ENCODE measurements at places on chromosomes 3 and 15.
A peak's percentile ranks its signal among the peaks of the same experiment; 100 is the strongest.

GRCh38 chr3:64152086-64152485 lies 73.2 kb downstream of the PRICKLE2 start:
- peak; percentile 19 for DNase-seq

DNA sequence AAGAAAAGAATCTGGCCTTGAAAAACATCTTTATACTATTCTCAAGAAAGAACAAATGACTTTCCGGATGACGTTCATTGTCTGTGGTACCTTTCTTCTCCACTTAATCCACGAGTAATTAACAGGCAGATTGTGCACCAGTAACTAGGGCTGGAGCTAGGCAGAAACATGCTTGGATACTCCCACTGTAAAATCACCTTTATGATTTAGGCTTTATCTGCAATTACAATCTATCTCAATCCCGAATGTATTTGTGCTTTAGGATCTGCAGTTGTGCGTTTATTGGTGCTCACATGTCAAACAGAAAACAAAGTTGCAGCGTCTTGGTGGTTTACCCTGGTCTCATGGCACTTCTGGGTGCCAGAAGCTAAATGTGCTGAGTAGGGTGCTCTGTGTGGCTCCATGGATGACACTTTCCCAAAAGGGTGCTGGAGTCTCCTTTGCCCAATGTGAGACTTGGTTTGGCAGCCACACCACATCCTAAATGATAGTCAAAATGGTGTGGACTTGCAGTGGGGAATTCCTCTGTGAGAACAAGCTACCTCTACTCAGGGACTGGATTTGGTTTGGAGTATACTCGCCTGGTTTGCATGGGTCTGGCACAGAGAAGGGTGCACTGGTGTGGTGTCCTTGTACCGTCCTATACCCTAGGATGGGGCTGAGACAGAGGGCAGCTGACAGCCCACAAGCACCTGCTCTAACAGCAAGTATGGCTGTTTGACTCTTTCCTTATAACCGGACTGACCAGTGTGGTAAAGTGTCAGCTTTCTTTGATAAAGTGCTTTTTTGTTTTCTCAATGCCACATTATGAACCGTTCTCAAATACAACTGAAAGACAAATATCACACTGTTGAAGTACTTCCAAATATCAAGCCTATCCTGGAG lies 7.7 kb downstream of the SERP1 start:
- no peak for DNase-seq

GRCh38 chr3:14144423-14145075 lies 19.7 kb downstream of the TMEM43 start:
- peak; percentile 93 for DNase-seq

DNA sequence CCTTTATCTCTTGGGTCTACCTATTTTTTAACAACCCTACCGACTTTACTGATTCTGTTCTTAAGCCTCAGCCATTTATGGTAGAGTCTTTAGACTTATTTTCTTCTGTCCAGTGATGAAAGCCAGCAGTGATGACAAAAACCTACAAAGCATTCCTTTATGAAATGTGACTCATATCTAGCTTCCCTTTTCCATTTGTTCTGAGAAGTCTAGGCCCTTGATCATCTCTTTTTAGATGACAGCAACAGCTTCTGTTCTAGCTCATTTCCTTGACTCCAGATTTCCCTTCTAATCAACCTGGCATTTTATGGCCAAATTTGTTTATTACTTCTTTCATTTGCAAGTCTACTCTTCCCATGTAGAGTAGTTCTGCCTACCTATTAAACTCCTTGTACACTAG lies 36.1 kb downstream of the CFAP44 start:
- DNase-seq = no peak

GRCh38 chr15:74317820-74318375 lies 49.5 kb downstream of the CYP11A1 start:
- DNase-seq = no peak

- DNase-seq = no peak
Observed at GRCh38 chr3:185582871-185583270, 3.2 kb upstream of the SENP2 start.

DNA sequence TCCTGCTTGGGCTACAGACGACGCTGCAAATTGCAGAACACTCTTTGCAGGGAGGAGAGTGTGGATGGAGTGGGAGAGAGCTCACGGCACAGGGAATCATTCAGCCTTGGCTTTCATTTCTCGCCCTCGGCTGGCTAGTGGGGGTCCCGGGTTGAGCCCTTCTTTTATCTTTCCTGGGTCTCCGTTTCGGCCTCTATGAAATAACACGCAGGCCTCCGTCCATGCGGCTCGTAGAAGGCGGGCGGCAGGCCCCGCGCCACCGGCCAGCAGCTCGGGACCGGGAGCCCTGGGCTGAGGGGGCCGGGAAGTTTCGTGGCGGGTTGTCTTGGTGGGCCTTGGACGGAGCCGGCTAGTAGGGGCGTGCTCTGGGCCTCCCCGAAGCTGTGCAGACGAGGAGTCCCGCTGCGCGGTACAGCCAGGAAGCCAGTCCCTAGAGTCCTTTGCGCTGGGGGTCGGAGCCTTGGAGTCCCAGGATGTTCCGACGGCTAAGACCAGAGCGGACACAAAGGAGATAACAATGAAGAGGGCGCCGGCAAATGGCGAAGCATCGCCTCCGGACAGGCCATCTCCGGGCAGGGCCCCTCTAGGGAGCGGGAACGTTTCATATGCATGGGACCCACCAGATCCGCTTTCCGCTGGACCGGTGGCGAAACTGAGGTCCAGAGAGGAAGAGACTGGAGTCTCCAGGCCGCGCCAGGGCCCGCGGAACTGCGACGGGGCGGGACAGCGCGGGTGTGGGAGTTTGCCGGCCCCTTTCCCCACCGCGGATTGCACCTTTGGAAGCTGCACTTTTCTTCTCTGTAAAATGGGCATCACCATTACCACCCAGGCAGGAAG lies 4.3 kb downstream of the RNU6-1 start:
- DNase-seq = no peak

GRCh38 chr3:69856965-69857705 lies 117.9 kb downstream of the MITF start:
- DNase-seq = no peak

- DNase-seq = no peak
Observed at GRCh38 chr3:188817103-188817934, 354.5 kb upstream of the TPRG1 start.

DNA sequence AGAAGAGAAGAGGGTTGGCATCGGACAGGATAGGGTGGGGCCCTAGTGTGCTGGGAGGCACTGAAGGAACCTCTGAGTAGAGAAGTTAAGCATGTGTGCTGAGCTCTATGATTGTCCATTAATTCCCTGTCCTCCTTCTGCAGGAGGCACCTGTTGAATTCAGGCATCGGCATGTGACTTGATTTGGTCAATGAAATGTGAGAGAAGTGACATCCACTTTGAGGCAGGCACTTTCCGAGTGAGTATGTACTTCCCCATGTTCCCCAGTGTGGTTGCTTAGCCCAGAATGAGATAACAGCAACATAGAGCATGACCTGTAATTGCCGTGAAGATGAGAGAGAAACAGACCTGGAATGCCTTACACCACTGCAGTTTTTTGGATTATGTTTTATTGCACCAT lies 224.8 kb downstream of the RPLP1 start:
- no peak for DNase-seq

DNA sequence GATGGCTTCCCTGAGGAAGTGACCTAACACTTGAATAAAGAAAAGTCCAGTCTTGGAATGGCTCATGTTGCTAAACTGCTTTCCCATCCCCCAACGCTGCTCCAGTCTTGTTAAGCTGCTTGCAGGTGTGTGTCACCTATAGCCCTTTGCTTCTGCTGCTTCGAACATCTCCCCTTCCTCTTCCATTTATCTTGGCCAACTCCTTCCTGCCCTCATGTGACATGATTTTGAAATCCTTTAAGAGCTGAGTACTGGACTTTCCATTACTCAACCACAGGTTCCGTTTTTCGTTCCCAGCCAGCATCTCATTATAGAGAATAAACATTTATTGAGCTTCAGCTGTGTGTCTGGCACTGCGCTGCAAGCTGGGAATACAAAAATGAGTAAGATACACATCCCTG lies 1.7 kb downstream of the ATG7 start:
- DNase-seq = no peak

DNA sequence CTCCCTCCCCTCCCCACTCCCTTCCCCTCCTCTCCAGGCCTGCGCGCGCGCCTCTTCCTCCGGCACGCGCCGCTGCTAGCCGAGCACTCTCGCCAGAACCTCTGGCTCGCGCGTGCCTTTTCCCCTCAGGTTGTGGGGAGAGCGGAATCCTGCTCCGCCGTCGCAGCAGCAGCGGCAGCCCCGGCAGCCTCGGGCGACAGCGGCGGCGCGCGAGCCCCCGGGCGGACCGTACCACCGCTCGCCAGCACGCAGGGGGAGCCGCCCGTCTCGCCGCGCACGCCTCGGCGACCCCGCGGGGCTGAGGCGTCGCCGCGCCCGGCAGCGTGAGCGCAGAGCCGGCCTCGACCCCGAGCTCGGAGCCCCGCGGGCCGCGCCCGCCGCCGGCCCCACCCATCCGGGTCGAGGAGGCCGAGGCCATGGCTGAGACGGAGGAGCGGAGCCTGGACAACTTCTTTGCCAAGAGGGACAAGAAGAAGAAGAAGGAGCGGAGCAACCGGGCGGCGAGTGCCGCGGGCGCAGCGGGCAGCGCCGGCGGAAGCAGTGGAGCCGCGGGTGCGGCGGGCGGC lies at the start of gene CDV3:
CDV3 (plus strand) TSS at position 58 of the 566 bp plus-strand sequence; CDS start at position 417, 359 bp downstream.
- no peak for DNase-seq

DNA sequence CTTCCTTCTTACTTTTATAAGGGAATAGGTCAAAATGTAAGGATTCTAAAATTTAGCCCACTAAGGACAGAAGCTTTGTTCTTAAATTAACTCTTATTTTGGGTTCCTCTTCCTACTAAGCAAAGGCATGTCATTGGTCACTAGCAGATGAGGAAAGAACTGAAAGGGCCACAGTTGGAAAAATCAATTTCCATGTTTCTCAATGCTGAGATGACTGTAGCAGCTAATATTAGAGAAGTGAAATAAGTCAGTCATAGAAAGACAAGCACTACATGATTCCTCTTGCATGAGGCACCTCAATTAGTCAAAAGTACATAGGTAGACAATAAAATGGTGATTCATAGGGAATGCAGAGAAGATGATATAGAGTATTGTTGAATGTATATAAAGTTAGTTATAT lies 353.7 kb downstream of the RSL24D1 start:
- no peak for DNase-seq

- DNase-seq = no peak
Observed at GRCh38 chr3:190768891-190769290, 93.6 kb downstream of the GMNC start.

DNA sequence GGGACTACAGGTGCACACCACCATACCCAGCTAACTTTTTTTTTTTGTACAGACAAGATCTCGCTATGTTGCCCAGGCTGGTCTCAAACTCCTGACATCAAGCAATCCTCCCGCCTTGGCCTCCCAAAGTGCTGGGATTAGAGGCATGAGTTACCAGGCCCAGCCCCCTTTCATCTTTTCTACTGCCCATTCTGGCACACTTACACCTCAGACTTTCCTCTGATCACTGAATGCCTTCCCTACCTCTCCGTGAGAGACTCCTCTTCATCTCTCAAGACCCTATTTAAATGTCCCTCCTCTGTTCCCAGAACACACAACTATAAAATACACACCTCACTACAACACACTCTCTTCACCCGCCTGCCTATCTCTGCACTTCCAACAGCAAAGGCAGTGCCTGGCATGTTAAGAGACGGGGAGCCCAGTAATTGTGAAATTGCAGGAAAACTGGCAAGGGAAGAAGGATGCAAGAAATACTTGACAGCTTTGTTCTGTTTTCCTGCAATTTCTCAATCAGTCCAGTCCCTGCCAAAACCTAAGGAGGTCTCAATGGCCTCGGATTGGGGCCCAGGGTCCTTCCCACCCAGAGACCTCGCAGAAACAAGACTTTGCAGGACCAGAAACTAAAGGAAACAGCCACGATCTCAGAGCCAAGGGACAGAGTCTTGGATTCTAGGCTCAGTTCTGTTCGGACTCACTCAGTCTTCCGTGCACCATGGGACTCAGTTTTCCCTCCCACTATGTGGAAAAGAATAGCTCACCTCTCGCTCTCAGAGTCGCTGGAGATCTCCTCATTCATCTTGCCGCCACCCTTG lies 849 bp downstream of the RRP9 start:
- DNase-seq = no peak

DNA sequence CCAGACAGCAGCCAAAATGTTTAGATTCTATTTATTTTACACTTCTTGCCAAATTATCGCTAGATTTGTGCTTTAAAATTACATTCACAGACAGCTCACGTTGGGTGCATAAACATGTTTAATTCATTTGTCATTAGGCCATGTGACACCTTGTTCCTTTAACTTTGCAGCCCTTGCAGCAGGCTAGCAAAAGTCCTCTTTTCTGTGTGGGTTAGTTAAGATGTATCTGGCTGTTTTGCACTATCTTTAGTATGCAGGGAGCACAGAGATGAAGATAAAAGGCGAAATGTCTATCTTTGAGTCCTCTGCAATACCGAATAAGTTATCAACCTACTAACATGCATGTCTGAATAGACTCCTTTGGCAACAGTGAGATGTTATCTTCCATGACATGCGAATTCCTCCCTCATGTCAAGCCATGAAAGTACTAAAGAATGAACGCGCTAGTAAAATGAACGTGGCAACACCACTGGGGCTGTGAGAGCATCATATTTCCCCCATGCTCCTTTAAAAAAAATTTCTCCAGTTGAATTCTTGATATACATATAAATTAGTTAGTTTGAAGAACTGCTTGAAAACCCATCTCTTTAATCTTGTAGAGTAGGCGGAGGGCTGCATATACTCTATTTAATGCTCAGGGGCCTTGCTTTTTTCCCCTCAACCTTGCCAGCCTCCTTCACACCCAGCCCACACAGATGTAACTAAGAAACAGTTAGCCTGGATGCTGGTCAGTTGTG lies 620.4 kb upstream of the NR2F2 start:
- no peak for DNase-seq

GRCh38 chr3:1609416-1609815 lies 489.2 kb upstream of the CNTN4 start:
- DNase-seq = no peak

- no peak for DNase-seq
Observed at GRCh38 chr3:195207056-195207455, 63.9 kb downstream of the XXYLT1 start.

DNA sequence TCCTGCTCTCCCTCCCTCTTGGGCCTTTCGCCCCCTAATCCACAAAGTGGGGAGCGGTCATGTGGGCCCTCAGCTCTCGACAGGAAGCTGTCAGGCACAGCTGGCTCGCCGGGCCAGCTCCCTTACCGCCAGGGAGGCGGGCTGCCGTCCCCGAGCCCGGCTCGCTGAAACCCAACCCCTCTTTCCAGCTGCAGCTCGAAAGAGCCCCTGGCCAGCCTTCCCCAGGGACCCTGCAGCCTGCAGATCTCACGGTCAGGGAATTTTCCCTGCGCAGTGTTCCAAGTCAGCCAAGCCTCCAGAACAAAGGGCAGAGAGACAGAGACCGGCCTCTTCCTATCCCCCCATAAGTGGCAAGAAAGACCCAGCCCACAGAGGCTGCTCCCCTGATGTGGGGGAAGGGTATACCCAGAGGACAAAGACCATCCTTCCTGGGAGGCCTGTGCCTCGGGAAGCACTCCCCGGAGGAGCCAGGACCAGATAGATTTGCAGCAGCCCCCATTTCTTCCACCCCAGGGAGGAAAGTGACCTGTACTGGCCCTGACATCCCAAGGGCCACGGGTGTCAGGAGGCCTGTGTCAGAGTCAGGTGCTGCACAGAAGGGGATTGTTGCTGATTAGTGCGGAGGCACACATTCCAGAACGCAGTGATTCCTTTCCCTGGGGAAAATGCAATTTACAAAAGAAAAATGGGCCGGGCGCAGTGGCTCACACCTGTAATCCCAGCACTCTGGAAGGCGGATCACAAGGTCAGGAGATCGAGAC lies 32.6 kb downstream of the MAGEF1 start:
- DNase-seq = no peak

GRCh38 chr15:75947092-75947491 lies 43.4 kb downstream of the FBXO22 start:
- no peak for DNase-seq
